HepG2 (cell line): ENCODE measurements at places on chromosomes 6 and 20.

DNA sequence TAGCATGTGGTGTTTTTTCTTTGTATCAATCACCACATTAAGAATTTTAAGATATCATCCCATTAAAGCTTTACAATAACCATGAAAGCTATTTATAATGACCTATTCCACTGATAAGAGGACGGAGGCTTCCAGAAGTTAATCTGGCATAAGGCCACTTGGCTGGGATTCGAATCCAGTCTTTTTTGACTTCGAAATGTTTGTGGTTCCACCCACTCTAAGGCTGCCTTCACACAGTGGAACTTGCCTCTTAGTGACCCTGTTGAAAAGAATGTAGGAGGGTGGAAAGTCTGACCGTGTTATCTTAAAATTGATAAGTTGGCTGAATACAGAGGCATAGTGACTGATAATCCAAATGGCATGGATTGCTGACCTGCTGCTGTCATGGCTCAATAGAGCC, 959.7 kb downstream of the KIF16B start:
- H3K36me3 ChIP-seq, result no peaks in the 10 kb centered on the region
- no peaks in the 10 kb centered on the region for H3K27me3 ChIP-seq
- no peak overlapping the region for H3K27ac ChIP-seq

GRCh38 chr6:114343782-114344144, 940 bp upstream of the HS3ST5 start:
- H3K27ac ChIP-seq, result no peak overlapping the region
- H3K4me1 ChIP-seq, result peaks cover 27% of the 10 kb centered on the region
- H3K36me3 ChIP-seq, result no peaks in the 10 kb centered on the region
- H3K27me3 ChIP-seq, result no peaks in the 10 kb centered on the region; the same call in 2 of the 3 replicates

- H3K36me3 ChIP-seq, result no peaks in the 10 kb centered on the region
- no peak overlapping the region for H3K27ac ChIP-seq
- H3K27me3 ChIP-seq, result no peaks in the 10 kb centered on the region
- H3K4me1 ChIP-seq, result peaks cover 15% of the 10 kb centered on the region
- H3K4me3 ChIP-seq, result no peak overlapping the region
Observed at GRCh38 chr20:37627060-37627766, 66.6 kb upstream of the CTNNBL1 start.

DNA sequence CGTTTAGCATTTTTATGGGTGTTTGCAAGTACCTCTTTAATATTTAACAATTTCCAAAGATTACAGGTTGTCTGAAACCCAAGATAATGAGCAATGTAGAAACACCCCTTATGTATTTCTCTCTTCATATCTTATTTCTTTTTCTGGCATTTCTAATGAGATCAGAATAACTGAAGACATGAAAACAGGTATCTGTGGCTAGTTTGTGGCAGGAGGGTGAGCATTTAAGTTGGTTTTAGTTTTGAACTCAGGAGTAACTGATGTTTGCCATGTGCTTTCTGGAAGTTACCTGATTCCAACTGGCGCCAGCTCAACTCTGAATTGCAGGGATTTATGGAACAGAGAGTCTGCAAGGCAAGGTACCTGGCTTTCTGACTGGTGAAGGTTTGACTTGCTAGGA, 35.4 kb upstream of the PRL start:
- no peak overlapping the region for H3K27ac ChIP-seq
- no peaks in the 10 kb centered on the region for H3K4me1 ChIP-seq
- DNase-seq, result no peak
- H3K36me3 ChIP-seq, result no peaks in the 10 kb centered on the region
- H3K4me3 ChIP-seq, result no peak overlapping the region

DNA sequence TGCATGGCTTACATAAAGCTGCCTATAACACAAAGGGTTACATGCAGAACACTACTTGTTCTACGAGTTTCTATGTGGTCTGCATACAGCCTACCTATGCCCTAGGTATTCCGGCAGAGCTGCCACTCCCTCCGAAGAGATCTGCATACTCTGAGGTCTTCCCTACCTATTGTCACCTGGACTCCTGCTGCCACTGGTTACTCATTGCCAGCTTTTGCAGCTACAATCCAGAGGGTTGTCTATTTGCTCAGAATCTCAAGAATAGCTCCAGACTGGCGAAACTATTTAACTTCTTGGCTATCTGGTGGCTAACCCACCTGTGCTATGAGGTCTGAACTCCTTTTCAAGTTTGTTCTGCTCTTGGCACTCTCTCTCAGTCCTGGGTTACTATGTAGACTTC, 323.3 kb downstream of the BMP2 start:
- no peaks in the 10 kb centered on the region for H3K4me1 ChIP-seq
- H3K36me3 ChIP-seq, result no peaks in the 10 kb centered on the region
- H3K27me3 ChIP-seq, result no peaks in the 10 kb centered on the region
- DNase-seq, result no peak
- H3K4me3 ChIP-seq, result no peak overlapping the region

GRCh38 chr20:63645218-63645617, 8.0 kb downstream of the STMN3 start:
- no peaks in the 10 kb centered on the region for H3K27me3 ChIP-seq
- peaks cover 4% of the 10 kb centered on the region; the same call in 2 of the 3 replicates for H3K36me3 ChIP-seq
- no peak overlapping the region for H3K27ac ChIP-seq
- no peak overlapping the region for H3K4me3 ChIP-seq
- peaks cover 15% of the 10 kb centered on the region for H3K4me1 ChIP-seq

DNA sequence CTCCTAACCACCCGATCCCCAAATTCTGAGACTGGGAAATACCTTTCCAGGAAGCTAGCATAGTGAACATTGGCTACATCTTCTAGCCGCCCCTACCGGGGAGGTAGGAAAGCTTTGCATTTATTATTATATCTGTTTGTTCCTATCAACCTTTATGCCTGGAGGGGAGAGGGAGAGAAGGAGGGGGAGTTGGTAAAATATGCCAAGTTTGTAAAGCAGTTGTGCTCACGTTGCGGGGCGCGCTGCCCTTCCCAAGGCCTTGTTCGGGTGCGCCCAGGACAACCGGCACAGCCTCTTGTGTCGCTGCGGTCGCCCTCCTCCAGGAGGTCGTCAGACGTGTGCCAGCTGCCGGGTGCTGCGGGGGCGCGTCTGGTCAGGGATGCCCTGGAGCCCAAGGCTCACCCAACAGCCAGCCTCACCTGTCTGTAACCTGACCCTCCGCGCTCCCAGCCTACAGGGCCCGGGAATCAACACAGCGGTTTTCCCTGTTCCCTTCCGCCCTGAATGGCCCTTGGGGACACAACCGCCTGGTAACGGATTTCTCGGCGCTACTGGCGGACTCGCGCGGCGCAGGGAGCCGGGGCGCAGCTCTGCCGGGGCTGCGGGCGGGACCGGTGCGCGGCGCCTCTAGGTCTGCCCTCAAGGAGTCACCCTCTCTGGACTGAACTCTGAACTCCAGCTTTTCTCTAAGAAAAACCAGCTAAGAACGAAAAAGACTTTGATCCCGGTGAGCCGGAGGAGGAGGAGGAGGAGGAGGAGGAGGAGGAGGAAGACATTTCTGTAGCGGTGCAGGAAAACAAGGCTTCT, 1.1 kb upstream of the OVOL2 start:
- H3K4me3 ChIP-seq, result no peak overlapping the region
- peaks cover 85% of the 10 kb centered on the region for H3K27me3 ChIP-seq
- no peak overlapping the region for H3K27ac ChIP-seq
- no peaks in the 10 kb centered on the region for H3K36me3 ChIP-seq

DNA sequence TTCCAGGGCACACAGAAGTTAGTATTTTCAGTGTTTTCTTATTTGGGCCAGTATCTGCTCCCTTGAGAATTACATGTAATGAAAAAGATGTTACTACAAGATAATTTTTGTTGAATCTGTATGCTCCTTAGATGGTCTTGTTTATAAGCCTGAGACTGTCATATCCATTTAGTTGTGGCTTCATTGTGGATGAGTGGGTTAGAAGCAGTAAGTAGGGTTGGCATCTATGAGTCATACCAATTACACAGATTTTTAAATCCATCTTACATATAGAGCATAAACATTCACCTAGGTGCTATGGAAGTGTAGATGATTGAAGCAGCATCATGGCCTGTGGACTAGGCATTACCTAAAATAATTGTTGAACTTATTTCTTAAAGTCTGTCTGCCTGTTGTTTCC, 13.5 kb upstream of the BAG2 start:
- H3K4me3 ChIP-seq, result no peak overlapping the region
- H3K36me3 ChIP-seq, result peaks cover 21% of the 10 kb centered on the region
- H3K4me1 ChIP-seq, result no peaks in the 10 kb centered on the region
- no peaks in the 10 kb centered on the region for H3K27me3 ChIP-seq
- DNase-seq, result no peak
- no peak overlapping the region for H3K27ac ChIP-seq

GRCh38 chr6:129134535-129134934, 251.6 kb downstream of the LAMA2 start:
- H3K4me1 ChIP-seq, result no peaks in the 10 kb centered on the region
- no peaks in the 10 kb centered on the region for H3K27me3 ChIP-seq
- no peak overlapping the region for H3K27ac ChIP-seq
- no peak for DNase-seq
- no peak overlapping the region for H3K4me3 ChIP-seq

- no peak overlapping the region for H3K27ac ChIP-seq
- no peaks in the 10 kb centered on the region for H3K27me3 ChIP-seq
- peaks cover 60% of the 10 kb centered on the region for H3K4me1 ChIP-seq
- no peak for DNase-seq
Observed at GRCh38 chr20:23150304-23151007, 64.3 kb upstream of the CD93 start.

- H3K36me3 ChIP-seq, result no peaks in the 10 kb centered on the region
- no peaks in the 10 kb centered on the region for H3K27me3 ChIP-seq
- DNase-seq, result peak; percentile 82
- H3K27ac ChIP-seq, result peak overlapping the region; percentile 94
- peak overlapping the region; percentile 40; the same call in 1 of the 2 replicates for H3K4me3 ChIP-seq
- peaks cover 96% of the 10 kb centered on the region for H3K4me1 ChIP-seq
Observed at GRCh38 chr6:43276577-43277305, 21.3 kb upstream of the SLC22A7 start.

GRCh38 chr6:1820714-1821113, 211.0 kb downstream of the FOXC1 start:
- peaks cover 22% of the 10 kb centered on the region for H3K4me1 ChIP-seq
- DNase-seq, result no peak
- H3K27ac ChIP-seq, result peak overlapping the region; percentile 15

DNA sequence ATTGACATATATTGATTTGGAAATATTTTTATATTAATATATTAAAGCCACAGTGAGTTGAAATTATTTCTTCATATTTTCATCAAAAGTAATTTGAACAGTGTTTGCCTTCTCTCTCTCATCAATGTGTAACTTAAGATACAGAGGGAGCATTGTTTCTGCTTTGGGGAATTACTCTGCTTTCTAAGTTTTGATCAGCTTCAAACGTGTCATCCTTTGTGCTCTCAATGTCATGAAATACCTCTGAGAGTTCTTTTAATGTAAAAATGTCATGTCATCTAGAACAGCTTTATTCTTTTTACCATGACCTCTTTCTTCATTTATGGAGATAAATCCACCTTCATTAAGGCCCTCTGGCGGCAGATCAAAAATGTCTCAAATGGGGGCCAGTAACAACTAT, 259.4 kb upstream of the STXBP5 start:
- H3K4me3 ChIP-seq, result no peak overlapping the region
- DNase-seq, result peak; percentile 38

DNA sequence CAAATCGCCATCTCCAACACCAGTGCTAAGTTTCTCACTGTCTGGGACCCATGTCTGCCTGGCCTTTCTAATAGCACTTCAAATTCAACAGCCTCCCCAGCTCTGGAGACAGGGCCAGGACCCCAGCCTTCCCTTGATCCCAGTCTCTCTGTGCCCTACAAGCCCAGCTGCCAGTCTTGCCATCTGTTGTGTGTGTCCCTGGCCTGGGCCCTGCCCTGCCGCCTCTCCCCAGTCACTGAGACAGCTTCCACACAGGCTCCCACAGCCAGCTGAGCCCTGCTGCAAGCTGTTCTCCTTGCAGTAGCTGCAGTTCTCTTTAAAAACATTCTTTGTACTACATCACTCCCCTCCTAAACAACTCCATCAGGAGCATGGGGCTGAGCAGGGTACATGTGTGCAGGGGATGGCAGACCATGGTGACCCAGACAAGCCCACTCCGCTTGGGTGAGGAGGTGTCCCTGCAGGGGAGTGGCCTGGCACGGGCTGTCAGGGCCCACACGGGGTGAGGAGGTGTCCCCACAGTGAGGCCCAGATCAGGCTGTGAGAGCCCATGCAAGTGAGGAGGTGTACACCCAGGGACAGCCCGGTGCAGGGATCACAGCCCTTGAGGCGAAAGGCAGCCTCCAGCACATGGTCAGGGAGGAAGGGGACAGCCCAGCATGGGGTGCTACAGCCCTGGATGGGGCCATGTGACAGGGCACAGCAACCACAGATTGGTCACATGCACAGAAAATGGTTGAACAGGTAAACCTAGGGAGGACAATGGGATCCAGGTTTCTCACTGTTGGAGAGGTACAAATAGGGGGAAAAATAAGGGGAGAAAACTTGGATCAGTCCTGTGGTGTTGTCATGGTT, 16.2 kb downstream of the CST7 start:
- no peaks in the 10 kb centered on the region for H3K4me1 ChIP-seq
- H3K27me3 ChIP-seq, result no peaks in the 10 kb centered on the region
- no peak for DNase-seq
- H3K27ac ChIP-seq, result no peak overlapping the region
- H3K4me3 ChIP-seq, result no peak overlapping the region
- H3K36me3 ChIP-seq, result peaks cover 48% of the 10 kb centered on the region

GRCh38 chr20:1418350-1418749, 25.5 kb upstream of the FKBP1A start:
- peaks cover 20% of the 10 kb centered on the region for H3K4me1 ChIP-seq
- DNase-seq, result no peak
- no peaks in the 10 kb centered on the region for H3K27me3 ChIP-seq
- no peak overlapping the region for H3K27ac ChIP-seq

GRCh38 chr6:149503872-149504271, 19.1 kb upstream of the ZC3H12D start:
- peaks cover 6% of the 10 kb centered on the region for H3K4me1 ChIP-seq
- H3K36me3 ChIP-seq, result peaks cover 6% of the 10 kb centered on the region
- H3K27ac ChIP-seq, result no peak overlapping the region
- DNase-seq, result no peak
- H3K4me3 ChIP-seq, result no peak overlapping the region

DNA sequence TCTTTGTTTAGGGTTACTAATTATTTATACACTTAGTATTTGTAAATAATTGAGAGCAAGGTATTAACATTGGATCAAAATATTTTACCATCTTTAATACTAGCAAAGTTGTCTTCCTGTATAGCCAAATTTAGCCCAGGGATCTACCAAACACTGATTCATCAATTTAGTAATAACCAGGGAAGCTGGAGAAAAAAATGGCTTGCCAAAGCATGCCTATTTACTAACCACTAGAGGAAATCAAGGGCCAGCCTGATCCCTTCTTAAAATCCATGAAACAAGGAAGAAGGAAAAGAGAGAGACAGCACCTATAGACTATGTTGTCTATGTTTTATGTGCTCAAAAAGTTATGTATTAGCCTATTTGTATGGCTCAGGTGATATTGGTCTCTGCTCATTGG, 450.3 kb upstream of the GJE1 start:
- no peaks in the 10 kb centered on the region for H3K27me3 ChIP-seq
- no peak overlapping the region for H3K27ac ChIP-seq
